Urothelium cell line (cell line): ENCODE measurements at places on chromosomes 12 and 14.

DNA sequence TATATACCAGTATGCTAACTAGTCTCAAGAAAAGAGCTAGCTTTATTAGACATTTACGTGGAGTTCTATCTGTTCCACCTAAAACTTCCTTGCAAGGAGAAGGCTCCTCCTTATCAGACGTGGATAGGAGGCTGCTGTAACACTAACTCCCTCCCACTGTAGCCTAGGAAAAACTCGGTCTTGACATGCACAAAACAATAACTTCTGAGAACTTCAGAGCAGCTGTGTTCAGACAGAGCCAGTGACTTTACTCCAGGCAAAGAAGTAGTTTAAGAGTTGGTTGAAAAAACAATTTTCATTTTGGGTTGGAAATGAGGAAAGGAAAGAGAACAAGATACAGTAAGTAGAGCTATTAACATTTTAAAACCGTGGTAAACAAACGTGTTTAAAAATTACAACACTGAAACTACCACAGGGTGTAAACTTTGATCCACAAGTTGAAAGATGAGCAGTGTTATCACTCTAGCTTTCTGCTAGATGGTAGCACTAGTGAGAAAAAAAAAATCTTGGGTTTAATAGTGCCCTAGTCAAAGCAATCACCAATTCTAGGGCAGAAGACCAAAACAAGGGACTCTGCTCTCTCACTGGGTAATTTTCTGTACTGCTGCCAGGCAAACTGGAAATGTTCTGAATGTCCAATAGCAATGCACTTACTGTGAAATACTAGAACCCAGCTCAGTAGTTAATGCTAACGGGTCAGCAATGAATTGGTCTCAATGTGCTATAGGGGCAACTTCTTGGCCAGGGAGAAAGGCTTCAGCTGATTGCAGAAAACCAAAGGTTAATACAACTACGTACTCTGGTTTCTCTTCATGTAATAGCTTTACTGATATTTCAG, 2.4 kb downstream of the ATF7 start:
- DNase-seq = no peak

DNA sequence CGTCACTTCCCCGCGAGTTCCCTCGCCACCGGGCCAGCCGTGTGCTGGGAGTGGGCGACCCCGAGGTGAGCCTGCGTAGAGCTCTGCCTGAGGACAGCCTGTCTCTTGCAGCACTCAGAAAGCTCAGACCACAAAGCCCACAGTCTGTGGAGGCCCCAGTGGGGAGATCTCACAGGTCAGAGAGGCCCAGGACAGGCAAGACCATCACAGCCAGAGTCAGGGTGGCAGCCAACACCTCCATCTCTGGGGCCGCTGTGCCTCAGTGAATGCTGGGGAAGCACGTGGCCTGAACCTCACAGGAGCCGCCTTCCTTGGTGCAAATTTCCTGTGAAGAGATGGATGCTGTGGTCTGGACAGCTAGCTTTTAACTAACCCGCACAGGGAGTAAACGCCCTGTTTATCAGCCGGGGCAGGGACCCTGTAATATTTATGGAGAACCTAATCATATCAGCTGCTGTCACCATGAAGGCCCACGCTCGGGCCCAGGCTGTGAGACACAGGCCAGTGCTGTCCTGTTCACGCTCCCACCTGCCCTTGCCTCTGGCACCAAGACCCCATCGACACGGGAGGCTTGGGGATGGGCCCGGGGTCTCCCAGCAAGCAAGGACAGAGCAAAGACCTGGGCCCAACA, 56.9 kb downstream of the CDC42BPB start:
- no peak for DNase-seq

GRCh38 chr12:130154276-130155070, 7.8 kb upstream of the FZD10 start:
- no peak for DNase-seq

DNA sequence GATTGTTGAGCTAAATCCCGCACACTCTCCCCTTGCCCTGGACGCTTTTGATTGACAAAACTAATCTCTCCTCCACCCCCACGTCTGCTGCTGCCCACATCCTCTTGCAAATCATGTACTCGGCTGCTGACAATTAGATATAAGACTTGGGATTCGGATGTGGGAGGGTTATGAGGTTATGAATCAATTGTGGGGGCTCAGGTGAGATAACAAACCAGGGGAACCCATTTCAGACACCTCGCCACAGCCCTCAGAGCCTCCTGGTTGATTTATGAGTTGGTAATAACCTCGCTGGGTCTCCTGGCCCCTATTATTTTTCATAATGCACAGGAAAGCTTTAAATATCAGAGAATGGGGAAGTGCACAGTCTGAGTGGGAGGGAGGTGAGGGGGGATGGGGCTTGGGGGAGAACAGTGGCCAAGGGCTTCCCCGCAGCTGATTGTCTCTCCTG, 449.9 kb downstream of the DPF3 start:
- DNase-seq = peak; percentile 60

DNA sequence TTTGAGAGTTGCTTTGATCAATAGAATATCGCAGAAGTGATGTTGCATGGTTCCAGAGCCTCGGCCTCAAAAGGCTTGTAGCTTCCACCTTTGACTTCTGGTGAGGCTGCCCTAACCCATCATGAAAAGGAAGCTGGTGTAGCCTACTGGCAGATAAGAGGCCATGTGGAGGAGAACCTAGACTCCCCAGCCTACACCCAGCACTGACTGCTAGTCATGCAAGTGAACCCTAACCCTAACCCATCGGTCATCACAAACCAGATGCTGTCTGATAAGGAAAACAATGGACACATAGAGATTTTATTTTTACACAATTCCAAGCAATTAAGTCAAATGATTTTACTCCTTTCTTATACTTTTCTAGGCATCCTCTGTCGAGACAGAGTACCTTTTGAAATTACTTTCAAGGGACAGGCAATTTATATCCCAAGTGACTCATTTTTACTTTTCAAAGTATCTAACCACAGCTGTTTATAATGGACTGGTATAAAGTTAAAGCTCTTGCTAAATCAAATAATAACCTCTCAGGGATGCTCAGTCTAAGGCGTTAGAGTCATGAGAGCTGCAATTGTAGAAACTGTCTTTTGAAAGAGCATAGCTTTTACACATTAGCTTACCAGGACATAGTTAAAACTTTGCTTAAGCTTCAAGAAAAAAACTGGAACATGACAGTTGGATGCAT, 17.6 kb downstream of the PTPRB start:
- no peak for DNase-seq

- DNase-seq = no peak
Measured at GRCh38 chr12:4039931-4040330, 166.7 kb upstream of the PARP11 start.
